ENCODE measurements at places on chromosomes 5 and 9.

GRCh38 chr5:50738864-50739263 lies 72.4 kb downstream of the PARP8 start:
- DNase-seq = no peak

DNA sequence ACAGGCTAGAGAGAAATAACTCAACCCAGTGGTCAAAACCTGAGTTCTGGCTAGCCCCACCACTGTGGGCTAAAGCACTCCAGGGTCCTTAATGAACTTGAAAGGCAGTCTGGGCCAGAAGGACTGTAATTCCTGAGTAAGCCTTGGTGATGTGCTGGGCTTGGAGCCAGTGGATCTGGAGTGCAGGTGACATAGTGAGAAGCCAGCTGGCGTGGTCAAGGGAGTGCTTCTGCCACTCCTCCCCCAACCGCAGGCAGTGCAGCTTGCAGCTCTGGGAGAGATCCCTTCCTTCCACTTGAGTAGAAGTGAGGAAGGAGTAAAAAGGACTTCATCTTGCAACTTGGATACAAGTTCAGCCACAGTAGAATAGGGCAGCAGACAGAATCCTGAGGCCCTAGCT lies 424.0 kb downstream of the CDH18 start:
- no peak for DNase-seq

- no peak for DNase-seq
Observed at GRCh38 chr9:93958819-93959682, 3.9 kb upstream of the BARX1 start.

DNA sequence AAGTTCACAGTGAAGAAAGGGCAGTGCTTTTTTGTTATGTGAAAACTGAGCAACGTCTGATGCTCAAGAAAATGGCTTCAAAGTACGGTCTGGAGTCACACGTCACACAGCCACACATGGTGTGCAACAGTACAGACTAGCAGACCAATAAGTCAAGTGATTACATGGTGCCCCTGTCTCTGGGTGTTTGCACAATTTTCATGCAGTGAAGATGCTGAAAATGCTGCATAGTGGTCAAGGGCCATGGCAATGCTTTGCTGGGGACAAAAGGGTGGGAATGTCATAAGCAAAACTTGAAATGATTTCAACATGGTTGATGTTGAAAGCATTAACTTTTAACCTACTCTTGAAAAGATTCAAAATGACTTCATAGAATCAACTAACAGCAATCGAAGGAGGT lies 231.2 kb downstream of the EBF1 start:
- no peak for DNase-seq

DNA sequence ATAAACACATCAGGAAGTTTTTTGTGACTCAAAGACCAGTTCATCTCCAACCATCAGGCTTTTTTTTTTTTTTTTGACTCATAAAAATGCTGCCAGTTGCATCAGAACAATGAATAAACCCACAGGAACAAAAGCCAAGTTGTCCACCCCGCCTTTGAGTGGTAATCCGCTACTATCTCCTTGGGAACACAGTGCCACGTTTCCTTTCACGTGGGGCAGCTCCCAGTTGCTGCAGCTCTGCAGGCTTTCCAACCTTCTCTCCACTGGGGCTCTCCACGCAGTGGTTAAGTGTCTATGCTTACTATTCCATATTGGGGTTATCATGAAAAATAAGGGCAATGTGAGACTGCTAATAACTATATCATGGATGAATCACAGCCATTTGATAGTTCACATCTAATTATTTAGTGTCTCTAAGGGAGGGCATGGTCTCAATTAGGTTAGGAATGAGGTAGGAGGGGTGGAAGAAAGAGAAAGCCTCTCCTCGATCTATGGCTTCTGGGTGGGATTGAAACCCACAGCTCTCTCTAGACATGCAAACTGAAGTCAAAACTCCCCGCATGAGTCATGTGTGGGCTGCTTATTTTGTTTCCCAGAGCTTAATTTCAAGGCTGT lies 55.8 kb upstream of the ACTBL2 start:
- no peak for DNase-seq

DNA sequence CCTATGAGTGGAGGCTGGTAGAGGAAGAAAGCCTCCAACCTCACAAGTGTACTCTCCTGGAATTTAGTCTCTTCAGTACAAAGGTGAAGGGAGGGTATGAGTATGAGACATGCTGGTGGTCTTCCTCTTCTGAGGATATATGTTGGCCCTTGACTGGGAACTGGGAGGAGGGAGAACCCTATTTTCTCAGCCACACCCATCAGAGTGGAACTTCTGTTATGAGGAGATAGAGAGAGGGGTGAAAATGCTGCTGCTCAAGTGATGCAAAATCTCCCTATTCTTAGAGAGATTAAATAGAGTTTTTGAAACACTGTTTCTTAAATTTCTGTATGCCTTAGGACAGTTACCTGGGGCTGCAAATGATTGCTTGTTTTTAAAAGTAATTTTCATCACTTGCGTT lies 203.4 kb upstream of the PRR16 start:
- DNase-seq = no peak

GRCh38 chr9:126673689-126674364 lies 60.1 kb downstream of the LMX1B start:
- no peak for DNase-seq

DNA sequence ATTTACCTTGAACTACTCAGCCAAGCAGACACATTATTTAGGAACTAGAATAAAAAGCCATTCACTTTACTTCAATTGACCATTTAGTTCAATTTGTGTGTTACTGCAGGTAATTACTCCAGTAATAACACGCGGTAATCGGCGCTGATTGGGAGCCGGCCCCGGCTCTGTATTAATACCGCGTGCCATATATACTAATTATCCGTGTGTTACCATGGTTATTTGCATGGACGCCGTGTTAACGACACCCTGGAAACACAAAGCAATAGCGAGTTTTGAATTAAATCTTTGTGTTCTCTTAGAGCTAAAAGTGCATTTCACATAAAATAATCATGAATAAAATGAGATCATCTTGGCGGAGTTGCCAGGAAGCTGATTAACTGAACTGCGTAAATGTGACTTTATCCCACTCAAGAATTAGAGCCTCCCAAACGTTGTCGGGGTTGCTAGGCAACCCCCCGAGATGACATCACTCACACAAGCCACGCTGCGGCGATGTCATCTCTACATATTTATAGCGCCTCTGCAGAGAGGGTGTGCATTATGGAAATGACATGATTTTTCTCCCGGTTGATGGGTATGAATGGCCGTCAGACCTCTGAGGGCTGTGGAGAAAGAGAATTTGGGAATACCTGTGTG lies 41.4 kb upstream of the RNU6ATAC start:
- no peak for DNase-seq

- no peak for DNase-seq
Observed at GRCh38 chr5:114362197-114362976, 517 bp downstream of the KCNN2 start.

GRCh38 chr5:139494256-139494655 lies 11.7 kb upstream of the STING1 start:
- DNase-seq = no peak

DNA sequence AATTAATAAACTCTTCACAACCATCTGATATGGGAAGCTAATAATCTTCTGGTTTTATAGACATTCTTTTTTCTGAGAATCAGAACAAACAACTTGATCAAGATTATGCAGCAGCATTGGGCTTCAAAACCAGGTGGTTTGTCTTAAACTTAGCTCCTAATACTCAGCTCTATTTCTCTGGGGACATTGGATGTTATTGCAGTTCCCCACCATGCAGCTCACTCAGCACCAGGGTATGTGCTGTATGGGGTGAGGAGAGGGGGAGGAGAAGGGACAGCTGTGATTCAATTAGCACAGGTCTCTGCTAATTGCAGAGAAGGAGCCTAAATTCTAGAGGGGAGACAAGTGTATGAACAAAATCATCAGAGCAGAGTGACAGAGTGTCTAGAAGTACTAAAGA lies 210.7 kb upstream of the TNC start:
- DNase-seq = no peak

DNA sequence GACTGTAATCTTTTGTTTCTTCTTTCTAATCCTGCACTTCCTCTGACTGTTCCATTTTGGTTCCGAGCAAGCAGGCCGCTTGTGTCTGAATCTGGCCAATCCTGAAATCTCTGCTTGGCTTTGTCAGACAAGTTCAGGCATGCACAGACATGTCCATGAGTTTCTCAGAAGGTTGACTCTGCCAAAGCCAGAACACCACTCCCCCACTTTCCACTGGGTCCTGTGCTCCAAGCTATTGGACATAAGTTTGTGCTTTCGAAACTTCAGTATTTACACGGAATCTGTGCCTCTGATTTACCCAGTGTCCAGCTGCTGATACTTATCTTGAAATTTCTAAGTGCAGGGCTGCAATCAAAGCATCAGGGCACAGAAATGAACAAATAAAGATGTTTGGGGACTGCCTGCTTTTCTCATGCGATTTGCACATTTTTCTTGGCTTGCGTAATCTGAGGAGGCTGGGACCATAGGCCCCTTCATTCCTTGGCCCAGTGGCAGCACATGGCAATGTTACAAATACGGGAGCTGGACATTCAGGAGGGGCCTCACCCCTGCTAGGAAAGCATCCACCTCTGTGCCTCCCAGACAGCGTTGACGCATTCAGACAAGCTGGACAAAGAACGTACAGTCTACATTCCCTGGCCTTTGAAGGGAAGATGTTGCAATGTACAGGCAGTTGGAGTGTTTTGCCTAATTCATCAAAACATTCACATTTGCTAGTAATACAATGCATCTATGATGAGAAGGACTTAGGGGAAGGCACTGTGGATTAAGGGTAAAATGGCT lies 209.2 kb upstream of the PAPPA start:
- no peak for DNase-seq

- no peak for DNase-seq
Observed at GRCh38 chr9:124007565-124008302, 3.8 kb upstream of the LHX2 start.

DNA sequence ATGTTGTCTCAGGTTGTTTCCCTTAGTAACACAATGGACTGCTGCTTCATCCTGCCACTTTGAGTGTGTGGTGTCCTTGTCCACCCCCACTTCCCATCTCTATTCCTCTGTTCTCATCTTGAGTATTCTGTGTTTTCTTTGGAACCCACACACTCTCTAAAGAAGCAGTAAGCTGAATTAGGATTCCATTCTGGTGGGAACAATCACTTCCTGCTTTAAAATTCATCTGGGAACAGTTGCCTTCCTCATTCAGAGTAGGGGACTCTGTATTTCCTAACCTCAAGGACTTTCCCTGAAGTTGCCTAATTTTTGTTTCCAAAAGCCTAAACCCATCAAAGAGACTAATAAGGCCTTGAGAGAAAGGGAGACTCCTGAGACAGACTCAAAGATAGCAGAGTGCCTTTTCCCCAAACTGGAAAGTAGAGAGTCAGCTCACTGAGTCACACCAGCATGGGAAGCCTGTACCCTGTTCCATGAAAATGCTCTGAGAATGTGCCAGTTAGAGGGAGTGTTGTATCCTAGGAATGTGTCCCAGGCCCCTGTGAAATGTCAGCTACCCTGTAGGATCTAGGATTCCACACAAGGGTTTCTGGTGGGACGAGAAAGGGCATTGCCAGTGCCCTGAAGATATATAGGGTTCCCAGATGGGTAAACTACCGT lies 63.6 kb downstream of the CCDC192 start:
- DNase-seq = no peak
